CD4-positive, alpha-beta T cell treated with Interleukin-6 for 4 hours (primary cell): ENCODE measurements at places on chromosomes 6 and 20.
A peak's percentile ranks its signal among the peaks of the same experiment; 100 is the strongest.

DNA sequence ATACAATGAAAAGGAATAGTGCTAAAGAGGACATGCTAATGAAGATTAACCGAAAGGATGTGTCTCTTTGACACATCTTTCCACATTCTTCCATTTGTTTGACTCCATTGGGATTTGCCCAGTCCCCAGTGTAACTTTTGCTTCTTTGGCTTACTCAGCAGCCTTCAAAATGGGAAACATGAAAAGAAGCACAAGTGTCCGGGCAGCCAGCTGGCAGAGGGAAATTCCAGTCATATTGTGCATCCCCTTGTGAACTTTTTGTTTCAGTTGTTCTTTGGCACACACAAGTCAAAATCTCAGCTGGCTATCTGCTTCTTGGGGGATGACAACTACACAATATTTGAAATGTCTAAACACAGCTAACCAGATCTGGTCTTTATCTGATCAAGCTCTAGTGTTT is 157.4 kb downstream of the OGFRL1 start:
- no peak for DNase-seq

- DNase-seq: no peak
Observed at GRCh38 chr6:15453622-15454021, 207.8 kb downstream of the JARID2 start.

- no peak for DNase-seq
Observed at GRCh38 chr6:169164986-169165385, 88.7 kb downstream of the THBS2 start.

DNA sequence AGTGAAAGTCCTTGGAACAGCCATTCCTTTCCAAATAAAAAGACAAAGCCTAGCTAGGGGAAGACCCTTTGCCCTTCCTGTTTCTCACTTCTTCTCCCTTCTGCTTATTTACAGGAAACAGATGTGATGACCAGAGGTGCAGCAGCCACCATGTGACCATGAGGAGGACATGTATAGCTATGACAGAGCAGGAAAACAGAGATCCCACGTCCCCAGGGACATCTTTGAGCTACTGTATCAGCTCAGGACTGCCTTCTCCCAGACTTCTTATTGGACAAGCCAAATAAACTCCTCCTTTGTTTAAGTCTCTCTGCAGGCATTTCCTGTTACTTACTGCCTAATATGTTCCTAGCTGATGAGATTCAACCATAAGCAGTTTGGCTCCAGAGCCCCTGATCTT is 133.1 kb upstream of the MLN start:
- DNase-seq: no peak

GRCh38 chr6:57180596-57180995 is 8.5 kb downstream of the BAG2 start:
- DNase-seq: no peak

- DNase-seq: no peak
Observed at GRCh38 chr6:2531426-2532215, 219.1 kb downstream of the MYLK4 start.

DNA sequence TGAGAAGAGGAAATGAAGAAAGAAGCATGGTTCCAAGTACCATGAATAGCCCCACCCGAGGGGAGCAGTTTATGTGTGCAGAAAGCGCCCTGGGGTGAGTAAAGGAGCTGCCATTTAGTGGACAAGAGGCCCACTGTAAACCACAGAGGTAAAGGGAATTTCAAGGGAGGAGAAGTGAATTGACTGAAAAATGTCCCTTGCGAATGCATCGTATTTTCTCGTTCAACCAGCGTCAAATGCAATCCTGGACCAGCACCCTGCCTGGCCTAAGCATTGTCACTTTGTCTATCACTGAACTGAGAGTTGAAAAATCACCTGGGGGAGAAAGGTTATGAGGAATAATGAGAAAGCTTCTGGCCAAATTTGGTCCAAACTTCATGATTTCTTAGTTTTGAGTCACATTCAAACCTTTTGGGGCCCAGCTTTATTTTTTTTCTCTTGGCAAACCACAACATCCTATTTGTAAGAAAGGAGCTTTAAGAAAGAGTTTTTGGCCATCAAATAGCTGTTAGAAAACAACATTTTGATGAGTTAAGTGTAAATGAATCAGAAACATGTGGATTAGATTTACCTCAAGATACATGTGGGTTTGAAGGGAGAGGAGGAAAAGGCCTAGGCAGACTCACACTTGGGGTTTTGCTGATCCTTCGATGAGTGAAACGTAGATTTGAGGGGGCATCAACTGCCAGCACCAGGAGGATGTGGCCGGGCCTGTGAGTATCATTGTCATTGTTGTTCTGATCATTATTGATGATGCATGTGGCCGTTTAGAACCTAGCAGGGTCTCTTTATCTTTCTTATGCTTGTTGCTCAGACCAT is 214.0 kb downstream of the CLIC5 start:
- no peak for DNase-seq

DNA sequence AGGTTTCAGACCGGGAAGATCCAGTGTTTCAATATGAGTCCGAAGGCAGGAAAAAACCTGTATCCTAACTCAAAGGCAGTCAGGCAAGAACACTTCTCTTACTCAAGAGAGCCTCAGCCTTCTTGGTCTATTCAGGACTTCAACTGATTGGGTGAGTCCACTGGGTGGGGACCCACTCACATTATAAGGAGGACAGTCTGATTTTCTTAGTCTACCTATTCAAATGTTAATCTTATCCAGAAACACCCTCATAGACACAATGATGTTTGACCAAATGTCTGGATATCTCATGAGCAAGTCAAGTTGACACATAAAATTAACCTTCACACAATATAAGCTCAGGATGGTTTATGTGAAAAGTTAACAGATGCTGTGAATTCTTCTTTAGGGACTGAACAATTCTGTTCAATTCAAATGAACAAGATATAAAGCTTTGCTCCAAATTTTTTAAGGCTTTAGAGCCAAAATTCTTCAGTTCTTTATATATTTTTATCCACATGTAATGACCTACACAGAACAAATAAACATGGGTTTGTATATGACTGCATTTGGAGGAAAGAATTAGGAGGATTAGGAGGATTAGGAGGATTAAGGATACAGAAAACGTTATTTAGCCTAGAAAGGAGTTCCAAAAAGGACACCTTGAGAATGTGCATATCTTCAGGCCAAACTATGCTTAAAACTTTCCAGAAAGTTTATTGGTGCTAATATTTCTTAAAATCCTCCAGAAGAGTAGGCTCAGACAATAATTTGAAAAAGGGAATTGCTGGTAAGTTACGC is 35.3 kb upstream of the LAMA2 start:
- no peak for DNase-seq

DNA sequence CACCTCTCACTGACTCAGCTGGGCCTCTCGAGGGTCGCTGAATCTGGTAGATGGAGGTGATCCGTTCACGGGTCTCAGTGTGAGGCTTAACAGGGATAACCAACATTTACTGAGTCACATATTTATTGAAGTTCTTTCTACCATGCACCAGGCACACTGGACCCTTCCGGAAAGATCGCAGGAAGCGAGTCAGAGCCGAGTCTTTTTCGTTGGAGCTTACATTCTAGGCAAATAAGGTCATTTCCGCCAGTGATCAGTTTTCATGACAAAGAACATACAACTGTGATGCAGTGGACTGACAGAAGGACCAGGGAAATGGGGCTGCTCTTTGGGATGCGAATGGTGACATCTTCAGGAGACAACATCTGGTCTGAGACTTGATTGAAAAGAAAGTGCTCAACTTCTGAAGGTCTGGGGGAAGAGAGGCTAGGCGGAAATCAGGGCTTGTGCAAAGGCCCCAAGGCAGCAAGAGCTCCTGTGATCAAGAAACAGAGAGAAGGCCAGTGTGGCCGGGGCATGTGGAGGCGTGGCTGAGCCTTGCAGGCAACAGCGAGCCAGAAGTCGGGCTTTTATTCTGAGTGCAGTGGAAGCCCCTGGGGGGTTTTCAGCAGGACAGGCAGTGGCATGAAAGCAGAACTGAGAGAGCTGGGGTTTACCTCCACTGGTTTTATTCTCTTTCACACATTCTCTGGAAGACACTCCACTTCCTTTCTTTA is 56.7 kb downstream of the APCDD1L start:
- DNase-seq: no peak

- no peak for DNase-seq
Observed at GRCh38 chr6:5837323-5837722, 169.4 kb downstream of the NRN1 start.

GRCh38 chr6:43749461-43749860 is 20.6 kb upstream of the VEGFA start:
- no peak for DNase-seq

DNA sequence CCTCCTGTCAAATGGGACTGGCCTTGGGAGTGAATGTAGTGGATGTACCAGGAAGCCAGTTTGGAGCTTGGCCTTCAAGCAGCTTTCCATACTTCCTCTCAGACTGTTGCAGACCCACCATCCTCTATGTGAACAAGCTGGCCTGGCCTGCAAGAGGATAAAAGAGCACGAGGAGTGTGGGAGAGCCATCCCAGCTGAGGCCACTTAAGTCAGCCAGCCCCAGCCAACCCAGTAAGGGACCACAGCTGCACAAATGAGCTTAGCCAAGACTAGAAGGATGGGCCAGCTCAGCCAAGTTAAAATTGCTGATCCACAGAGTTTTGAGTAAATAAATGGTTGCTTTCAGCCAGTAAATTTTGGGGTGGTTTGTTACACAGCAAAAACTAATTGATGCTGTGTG is 156.9 kb upstream of the SOX4 start:
- DNase-seq: no peak

DNA sequence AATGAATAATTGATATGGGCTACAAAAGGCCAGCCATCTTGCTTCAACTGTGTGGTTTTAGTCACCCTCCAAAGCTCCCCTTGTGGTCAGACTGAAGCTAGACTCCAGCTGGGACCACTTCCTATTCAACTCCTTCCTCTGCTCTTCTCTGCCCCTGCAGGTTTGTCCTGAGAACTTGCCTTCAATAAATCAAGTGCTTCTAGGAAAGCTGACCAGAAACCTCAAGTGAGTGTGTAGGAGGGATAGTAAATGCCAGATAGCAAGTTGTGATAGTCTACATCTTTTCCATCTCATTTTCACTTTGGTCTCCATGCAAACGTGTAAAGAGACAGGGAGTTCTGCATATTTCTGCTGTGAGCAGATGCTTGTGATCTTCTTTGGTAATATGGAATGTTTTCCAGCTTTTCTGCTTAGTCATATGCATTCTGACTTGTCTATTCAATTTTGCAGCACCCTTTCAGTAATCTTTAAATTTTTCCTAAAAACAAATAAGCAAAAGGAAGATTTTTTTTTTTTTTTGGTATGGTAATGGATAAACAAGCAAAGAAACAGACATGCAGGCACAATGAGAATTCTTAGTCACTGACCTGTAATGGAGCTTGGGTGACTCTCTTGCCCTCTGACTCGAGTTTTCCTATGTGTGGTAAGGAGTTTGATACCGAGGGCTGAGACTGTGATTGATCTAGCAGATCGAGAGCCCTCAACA is 201.3 kb upstream of the BTBD3 start:
- DNase-seq: no peak

DNA sequence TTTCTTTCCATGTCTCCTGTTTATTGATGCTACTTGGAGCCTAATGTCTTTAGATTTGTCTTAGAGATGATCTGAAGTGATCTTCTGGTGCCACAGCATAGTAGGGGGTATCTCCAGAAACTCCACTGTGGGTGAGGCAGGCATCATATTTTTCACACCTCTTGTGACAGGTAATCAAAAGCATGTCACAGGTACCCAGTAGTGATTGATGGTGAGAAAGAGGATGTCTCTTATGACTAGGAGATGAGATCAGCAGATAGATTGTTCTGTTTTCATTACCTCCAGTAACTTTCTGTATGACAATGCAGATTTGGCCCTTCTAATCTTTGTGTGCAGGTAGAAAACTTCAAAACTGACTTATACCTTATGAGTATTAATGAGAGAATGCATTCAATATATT is 13.5 kb downstream of the NCOA7 start:
- peak; percentile 19 for DNase-seq

DNA sequence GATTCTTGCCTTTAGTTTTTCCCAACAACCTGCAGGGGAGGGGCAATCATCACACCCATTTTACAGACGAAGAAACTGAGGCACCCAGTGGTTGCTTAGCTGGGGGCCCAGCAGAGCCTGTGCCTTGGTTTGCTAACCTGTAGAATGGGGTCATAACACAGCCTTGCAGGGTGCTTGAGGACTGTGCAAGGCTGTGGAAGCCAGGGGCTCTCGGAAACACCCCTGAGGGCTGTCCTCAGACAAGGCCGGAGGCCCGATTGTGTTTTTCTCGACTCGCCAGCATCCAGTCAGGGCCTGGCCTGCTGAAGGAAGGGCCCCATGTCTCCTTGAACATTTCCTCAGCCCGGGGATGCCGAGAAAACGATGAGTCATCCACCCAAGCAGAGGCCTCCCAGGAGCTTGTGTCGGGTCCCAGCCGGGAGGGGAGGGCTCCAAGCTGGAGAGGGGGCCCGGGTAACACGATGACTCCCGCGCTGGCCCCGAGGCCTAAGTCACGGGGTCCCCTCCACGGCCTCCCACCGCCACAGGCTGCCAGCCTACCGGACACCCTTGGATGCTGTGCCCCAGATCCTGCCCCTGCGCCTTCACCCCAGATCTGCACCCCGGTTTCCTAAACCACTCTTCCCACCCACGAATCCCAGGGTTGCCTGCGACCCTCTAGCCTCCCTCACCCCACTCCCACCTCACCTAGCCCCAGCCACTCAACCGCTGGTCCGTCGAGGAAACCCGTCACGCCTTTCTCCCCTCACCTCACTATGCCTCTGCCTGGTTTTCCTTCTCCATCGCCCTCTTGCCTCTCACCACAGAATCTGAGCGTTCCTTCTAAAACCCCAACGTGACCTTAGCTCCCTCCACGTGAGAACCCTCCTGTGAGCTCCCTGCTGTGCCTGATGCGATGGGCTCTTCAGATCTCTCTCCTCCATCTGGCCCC is 10.6 kb downstream of the NOL4L start:
- peak; percentile 64 for DNase-seq

- DNase-seq: no peak
Observed at GRCh38 chr6:41673704-41674000, 35.4 kb downstream of the MDFI start.

DNA sequence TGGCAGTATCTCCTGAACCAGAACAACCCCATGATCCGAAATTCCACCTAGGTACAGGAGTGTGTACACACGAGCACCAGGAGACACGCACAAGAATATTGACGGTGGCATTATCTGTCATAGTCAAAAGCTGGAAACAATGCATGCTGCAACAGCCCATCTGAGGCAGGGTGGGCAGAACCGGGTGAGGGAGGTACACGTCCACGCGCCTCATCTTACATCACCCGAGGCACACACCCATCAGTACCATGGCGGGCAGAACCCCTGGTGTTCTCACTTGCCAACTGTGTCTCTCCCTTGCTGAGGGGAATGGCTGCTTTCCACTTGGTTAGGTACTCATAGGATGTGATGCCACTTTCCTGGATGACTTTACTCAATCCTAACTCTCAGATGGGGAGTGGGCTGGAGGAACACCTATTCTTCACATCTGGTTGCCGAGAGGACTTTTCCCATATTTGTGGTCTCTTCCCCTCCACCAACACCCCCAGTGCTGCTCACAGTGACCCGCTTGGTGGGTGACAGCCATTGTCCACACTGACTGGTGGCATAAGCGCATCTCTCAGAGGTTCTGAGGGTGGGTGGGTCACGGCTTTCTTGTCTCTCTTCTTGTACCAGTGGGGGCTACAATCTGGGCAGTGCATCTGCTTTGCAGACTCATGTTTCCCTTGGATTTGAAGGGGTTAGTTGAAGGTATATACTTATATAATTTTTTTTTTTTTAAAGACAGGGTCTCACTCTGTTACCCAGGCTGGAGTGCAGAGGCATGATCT is 13.5 kb downstream of the PPP1R3G start:
- no peak for DNase-seq
